ENCODE measurements at places on chromosomes 12 and 14. TPM values are rescaled to one million over a fixed set of nuclear protein-coding genes. Genes with fewer than 3 reads are reported as not detected.

GRCh38 chr14:75275598-75275997 is 3.0 kb upstream of the FOS start:
- no peak overlapping the region for H3K4me3 ChIP-seq
- peak overlapping the region; percentile 96 for H3K27ac ChIP-seq
- no peaks in the 10 kb centered on the region for H3K36me3 ChIP-seq

DNA sequence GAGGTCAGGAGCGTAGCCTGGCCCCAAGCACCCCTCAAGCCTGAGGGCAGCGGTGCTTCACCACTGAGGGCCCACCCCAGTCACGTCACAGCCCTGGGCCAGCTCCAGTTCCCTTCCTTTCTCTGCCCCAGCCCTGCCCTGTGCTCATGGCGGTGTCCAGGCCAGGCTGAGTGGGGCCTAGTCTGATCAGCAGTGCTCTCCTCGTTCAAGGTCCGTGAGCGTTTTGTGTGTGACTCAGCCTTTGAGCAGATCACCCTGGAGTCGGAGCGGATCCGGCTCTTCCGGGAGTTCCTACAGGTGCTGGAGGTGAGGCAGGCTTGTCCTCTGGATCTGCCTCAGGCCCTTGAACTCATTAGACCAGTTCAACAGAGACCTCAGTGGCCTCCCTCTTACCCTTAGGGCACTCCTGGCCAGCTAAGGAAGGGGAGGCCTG is 19.0 kb downstream of the PRPF40B start:
- no peak overlapping the region for H3K4me3 ChIP-seq
- DNase-seq = peak; percentile 71
- H3K27ac ChIP-seq = no peak overlapping the region
- peaks cover 26% of the 10 kb centered on the region for H3K36me3 ChIP-seq
- peaks cover 36% of the 10 kb centered on the region for H3K4me1 ChIP-seq
- no peaks in the 10 kb centered on the region for H3K27me3 ChIP-seq

Gene MSI1
- 0.35 TPM for total RNA-seq

DNA sequence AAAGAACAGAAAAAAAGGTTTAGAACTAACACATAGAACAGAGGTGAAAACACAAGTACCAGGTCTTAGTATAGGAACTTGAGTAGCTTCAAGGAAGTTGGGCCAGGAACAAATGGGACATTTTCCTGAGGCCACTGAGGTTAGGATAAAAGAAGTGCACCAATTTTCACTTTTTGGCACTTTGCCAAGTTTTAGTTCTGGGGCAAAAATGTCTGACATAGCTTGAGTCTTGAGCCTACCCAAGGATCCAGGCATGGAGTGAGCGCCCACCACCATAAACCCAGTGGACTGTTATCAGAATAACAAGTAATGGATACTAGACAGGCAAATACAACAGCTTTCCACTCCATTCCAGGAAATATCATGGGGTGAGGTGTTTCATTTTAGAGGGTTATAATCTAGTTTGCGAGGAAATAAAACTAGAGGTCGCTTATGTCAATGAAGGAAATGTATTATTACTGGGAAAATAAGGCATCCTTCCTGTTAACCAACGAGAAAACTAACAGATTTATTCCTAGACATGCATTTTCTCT is 199.7 kb upstream of the HMGA2 start:
- H3K27ac ChIP-seq = no peak overlapping the region
- no peak for DNase-seq
- H3K27me3 ChIP-seq = no peaks in the 10 kb centered on the region
- H3K4me1 ChIP-seq = no peaks in the 10 kb centered on the region

Gene TOMM20L
- total RNA-seq = not detected

DNA sequence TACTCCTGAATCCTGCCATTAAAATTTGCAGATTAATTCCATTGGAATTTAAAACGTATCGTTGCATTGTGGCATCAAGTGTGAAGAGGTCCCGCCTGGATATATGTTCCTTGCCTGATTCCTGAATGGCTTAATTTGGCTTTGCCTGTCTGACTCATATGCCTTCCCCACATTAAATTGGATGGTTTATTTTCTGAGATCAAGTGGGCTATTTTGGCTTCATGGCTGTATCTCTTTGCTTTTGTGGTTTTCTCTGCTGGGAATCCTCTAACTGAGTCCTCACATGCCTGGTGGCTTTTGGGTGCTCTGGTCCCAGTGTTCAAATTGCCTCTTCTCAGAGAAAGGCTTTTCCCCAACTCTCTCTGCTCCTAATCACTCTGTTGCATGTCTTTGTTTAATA is 127.9 kb upstream of the DYRK2 start:
- no peaks in the 10 kb centered on the region for H3K4me1 ChIP-seq
- H3K36me3 ChIP-seq = no peaks in the 10 kb centered on the region

GRCh38 chr12:114119316-114119715 is 153.2 kb upstream of the RBM19 start:
- H3K27ac ChIP-seq = no peak overlapping the region
- no peak for DNase-seq
- H3K4me3 ChIP-seq = no peak overlapping the region
- peaks cover 8% of the 10 kb centered on the region for H3K27me3 ChIP-seq

DNA sequence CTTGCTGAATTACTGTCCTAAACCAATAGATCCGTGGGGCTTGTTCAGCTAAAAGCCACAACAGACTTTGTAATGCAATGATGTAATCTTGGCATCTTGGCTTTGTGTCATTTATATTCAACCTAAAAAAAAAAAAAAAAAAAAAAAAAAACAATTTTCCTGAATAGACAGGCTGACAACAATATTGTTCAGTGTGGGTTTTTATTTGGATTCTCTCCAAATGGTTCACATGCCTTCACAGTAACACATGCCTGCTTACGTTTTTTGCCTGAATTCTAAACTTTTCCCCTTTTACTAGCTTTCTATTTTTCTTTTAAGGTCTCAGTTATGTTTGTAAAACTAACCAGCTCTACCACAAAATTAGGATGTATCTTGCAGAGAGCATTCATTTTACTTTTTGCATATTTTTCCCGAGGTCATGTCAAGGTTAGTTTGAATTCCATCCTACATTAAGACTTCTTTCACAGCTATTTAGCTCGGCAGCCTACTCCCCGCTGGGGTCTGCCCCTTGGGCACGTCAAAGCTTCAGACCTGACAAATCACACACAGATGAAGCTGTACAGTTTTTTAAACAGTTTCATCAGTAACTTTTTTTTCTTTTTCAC is 213.7 kb upstream of the NPAS3 start:
- no peaks in the 10 kb centered on the region for H3K36me3 ChIP-seq
- H3K4me1 ChIP-seq = no peaks in the 10 kb centered on the region
- no peaks in the 10 kb centered on the region for H3K27me3 ChIP-seq
- H3K27ac ChIP-seq = peak overlapping the region; percentile 20
- H3K4me3 ChIP-seq = no peak overlapping the region

DNA sequence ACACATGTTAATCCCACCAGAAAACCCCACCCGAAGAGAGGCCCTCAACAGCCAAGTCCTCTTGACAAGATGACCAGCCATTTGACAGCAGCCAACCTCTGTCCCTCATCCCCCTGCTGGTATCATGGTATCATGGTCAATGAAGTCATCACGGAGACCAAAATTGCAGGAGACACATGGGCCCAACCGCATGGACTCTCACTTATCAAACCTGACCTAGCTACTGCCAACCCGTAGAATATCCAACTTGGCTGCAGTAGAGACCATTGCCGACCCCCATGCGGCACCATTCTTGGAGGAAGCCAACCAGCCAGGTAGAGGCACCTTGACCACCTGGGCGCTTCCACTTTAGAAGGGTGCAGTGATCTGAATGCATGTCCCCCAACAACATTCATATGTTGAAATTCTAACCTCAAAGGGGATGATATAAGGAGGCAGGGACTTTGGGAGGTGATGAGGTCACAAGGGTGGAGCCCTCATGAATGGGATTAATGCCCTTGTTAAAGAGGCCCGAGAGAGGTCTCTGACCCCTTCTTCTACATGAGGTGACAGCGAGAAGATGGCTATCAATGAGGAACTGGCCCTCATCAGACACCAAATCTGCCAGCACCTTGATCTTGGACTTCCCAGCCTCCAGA is 33.3 kb downstream of the DIO3 start:
- DNase-seq = no peak
- H3K4me1 ChIP-seq = peaks cover 13% of the 10 kb centered on the region
- H3K27ac ChIP-seq = no peak overlapping the region
- H3K27me3 ChIP-seq = no peaks in the 10 kb centered on the region
- no peak overlapping the region for H3K4me3 ChIP-seq
- H3K36me3 ChIP-seq = no peaks in the 10 kb centered on the region

DNA sequence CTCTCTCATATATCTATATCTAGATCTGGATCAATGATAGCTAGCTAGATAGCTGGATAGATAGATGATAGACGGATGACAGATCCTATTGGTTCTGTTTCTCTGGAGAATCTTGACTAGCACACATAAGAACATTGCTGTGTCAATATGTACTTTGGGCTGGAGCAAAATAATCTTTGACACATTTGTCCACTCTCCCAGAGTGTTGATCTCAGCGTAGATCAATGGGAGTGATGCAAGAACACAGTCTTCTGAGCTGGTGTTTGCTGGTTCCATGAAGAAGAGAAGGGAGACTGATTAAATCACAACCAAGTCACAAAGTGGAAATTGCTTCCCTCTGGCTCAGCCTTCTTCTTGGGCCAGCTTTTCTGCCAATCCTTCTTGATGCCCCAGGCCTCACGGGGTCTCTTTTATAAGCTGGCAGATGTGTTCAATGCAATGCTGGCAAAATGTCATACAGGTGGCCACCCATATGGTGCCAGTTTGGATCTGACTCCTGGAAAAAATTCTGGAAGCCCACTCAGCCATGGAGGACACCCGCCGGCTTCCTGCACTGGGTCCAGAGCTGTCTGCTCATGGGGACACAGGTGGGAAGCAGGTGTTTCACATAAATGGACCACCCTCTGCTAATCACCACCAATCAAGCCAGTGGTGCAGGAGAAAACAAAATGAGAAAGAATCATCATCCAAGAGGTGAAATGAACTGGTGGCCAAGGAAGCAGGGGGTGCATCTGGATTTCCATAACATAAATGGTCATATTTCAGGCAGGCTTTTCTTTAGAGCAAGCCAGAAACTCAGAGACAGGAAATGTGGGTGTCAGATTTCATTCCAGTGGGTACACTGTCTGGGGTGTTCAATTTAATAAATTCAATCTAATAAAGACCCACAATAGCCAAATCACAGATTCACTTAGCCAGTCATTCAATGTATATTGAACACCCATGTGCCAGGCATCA is 310.3 kb downstream of the DPF3 start:
- DNase-seq = no peak
- H3K36me3 ChIP-seq = no peaks in the 10 kb centered on the region
- H3K27me3 ChIP-seq = no peaks in the 10 kb centered on the region

Gene ZFYVE1
- 18.6 TPM for total RNA-seq

Gene TMEM132C
- total RNA-seq = 0.83 TPM

Gene CLEC9A
- 0.91 TPM for total RNA-seq

Gene DHH
- 2.6 TPM for total RNA-seq

Gene TSPAN8
- 0.30 TPM for total RNA-seq

DNA sequence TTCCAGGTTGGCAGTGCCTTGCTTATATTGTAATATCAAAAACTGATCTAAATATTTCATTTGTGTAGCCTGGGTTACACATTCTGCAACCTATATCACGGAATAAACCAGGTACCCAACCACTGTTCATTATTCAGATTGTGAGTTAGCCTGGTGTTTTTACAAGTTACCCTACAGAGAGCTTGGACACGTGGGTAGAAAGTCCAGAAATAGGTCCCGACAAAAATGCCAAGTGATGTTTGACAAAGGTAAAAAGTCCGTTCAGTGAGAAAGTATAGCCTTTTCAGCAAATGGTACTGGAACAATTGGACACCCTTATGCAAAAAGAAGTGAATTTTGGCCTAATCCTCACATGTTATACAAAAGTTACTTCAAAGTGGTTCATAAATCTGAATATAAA is 17.6 kb upstream of the EVL start:
- no peak overlapping the region for H3K4me3 ChIP-seq
- peaks cover 4% of the 10 kb centered on the region for H3K4me1 ChIP-seq
- H3K27ac ChIP-seq = no peak overlapping the region
- no peaks in the 10 kb centered on the region for H3K27me3 ChIP-seq

DNA sequence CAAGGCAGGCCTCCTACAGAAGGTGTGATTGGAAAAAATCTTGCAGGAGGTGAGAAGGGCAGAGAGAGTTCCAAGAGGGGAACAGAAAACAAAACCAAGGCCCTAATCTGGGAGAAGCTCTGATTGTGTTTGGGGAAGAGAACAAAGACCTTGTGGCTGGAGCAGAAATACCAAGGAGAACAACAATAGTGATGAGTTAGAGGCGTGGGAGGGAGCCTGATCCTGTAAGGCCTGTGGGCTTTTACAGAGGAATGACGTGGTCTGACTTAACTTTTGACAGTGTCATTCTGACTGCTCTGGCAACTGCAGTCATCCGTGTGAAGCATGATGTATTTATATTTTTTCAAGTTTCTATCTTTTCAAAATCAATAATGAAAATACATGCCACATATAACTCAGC is 200.6 kb downstream of the ANO4 start:
- H3K4me1 ChIP-seq = no peaks in the 10 kb centered on the region
- H3K36me3 ChIP-seq = no peaks in the 10 kb centered on the region
- DNase-seq = no peak
- H3K27me3 ChIP-seq = no peaks in the 10 kb centered on the region
- no peak overlapping the region for H3K4me3 ChIP-seq
- H3K27ac ChIP-seq = no peak overlapping the region

Gene LBHD2
- total RNA-seq = not detected

DNA sequence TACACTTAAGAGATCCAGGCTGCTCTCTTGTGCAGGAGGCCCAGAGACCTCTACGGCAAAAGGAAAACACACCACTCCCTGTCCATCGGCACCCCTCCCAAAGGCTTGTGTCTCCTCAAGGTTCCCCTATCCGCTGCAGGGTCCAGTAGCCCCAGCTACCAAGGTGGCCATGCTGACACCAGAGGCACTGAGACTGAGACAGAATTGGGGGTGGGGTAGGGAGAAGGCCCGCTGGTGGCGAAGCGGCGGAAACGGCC is 590 bp downstream of the DDIT3 start:
- H3K4me3 ChIP-seq = peak overlapping the region; percentile 74
- H3K27ac ChIP-seq = peak overlapping the region; percentile 99
- H3K36me3 ChIP-seq = no peaks in the 10 kb centered on the region

- H3K27ac ChIP-seq = peak within 1 kb of the TSS; percentile 78
- H3K27me3 ChIP-seq = no peaks in the 10 kb centered on the region
- peak; percentile 85 for DNase-seq
- no peaks in the 10 kb centered on the region for H3K36me3 ChIP-seq
Measured at GRCh38 chr14:24398653-24399446, at the start of gene NYNRIN. NYNRIN (plus strand) TSS chr14:24399003; CDS start chr14:24399247, 244 bp downstream.

GRCh38 chr12:46368138-46368537 is 4.4 kb downstream of the SLC38A2 start:
- peak overlapping the region; percentile 97 for H3K4me3 ChIP-seq
- peaks cover 80% of the 10 kb centered on the region for H3K36me3 ChIP-seq
- no peaks in the 10 kb centered on the region for H3K27me3 ChIP-seq
- no peak for DNase-seq

DNA sequence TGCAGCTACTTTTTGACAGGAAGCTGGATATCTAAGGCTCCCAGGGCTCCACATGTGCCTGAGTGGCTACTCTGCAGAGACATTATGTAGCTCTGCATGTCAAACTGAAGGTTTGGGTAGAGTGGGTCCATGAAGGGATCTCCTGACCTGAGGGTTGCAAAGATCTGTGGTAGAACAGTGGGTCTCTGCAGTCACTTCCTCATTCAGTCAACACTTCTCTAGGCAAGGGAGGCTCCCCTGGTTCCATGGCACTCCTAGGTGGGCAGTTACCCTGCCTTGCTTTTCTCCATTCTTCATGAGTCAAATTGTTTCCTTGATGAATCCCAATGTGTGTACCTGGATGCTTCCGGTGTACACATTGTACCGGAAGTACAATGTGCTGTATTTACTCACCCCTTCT is 57.4 kb downstream of the CMAS start:
- no peaks in the 10 kb centered on the region for H3K36me3 ChIP-seq
- H3K27me3 ChIP-seq = no peaks in the 10 kb centered on the region
- H3K4me1 ChIP-seq = no peaks in the 10 kb centered on the region
- no peak overlapping the region for H3K4me3 ChIP-seq
- no peak for DNase-seq

Gene PLEKHD1
- 0.07 TPM for total RNA-seq
